T-cell (primary cell): ENCODE measurements at places on chromosomes 11 and 22. TPM values are rescaled to one million over a fixed set of nuclear protein-coding genes. Genes with fewer than 3 reads are reported as not detected.

- no peak for DNase-seq
- no peaks in the 10 kb centered on the region for H3K36me3 ChIP-seq
- peaks cover 30% of the 10 kb centered on the region for H3K27me3 ChIP-seq
- H3K27ac ChIP-seq: no peak overlapping the region
- H3K4me3 ChIP-seq: no peak overlapping the region
- H3K4me1 ChIP-seq: no peaks in the 10 kb centered on the region
Measured at GRCh38 chr22:43277987-43278601, 65.1 kb downstream of the SCUBE1 start.

DNA sequence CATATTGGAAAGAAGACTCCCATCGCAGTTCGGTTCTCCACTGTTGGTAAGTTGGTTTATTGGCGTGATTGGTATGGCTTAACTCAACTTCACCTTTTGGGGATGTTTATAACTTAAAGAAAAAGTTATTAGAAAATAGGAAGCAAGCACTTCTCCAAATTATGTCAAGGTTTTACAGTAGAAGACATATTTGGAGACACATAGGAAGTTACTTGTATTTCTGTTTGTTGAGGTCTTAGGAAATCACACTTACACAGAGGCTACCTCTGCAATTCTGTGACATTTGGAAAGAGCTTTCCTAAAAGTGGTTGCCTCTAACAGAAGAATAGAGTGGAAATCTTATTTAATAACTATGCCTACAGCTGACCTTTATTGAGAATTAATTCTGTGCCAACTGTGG is 12.3 kb downstream of the CAT start:
- H3K27me3 ChIP-seq: no peaks in the 10 kb centered on the region
- peaks cover 5% of the 10 kb centered on the region for H3K4me1 ChIP-seq
- H3K4me3 ChIP-seq: no peak overlapping the region
- H3K27ac ChIP-seq: no peak overlapping the region
- H3K36me3 ChIP-seq: no peaks in the 10 kb centered on the region
- DNase-seq: no peak

GRCh38 chr22:25143156-25144076 is 56.2 kb upstream of the CRYBB3 start:
- no peak for DNase-seq
- no peaks in the 10 kb centered on the region for H3K36me3 ChIP-seq
- H3K4me3 ChIP-seq: no peak overlapping the region
- no peaks in the 10 kb centered on the region for H3K27me3 ChIP-seq
- H3K4me1 ChIP-seq: no peaks in the 10 kb centered on the region

DNA sequence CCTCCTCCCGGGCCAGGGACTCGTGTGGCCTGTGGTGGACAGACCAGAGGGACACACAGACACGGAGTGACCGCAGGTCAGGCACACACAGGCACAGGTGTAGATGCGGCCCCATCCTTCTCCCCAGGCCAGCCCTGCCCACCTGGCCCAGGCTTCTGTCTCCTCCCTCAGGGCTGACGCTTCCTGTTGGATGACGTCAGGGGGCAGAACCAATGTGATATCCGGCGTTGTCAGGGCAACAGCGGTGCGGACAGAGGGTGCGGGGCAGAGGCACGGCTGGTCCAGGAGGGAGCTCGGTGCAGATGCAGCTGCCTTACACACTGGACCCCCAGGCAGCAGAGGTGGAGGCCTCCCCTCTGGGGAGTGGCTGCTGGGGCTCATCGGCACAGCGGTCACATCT is 2.9 kb upstream of the TUBGCP6 start:
- peaks cover 14% of the 10 kb centered on the region for H3K36me3 ChIP-seq
- H3K4me3 ChIP-seq: no peak overlapping the region
- H3K27me3 ChIP-seq: no peaks in the 10 kb centered on the region
- peaks cover 83% of the 10 kb centered on the region for H3K4me1 ChIP-seq

Gene CHADL
- total RNA-seq: 1.1 TPM
